HS-27A (cell line): ENCODE measurements at places on chromosomes 3 and 15.

- DNase-seq: no peak
These were observed 77.6 kb upstream of the RAP2B start for GRCh38 chr3:153084431-153084830.

DNA sequence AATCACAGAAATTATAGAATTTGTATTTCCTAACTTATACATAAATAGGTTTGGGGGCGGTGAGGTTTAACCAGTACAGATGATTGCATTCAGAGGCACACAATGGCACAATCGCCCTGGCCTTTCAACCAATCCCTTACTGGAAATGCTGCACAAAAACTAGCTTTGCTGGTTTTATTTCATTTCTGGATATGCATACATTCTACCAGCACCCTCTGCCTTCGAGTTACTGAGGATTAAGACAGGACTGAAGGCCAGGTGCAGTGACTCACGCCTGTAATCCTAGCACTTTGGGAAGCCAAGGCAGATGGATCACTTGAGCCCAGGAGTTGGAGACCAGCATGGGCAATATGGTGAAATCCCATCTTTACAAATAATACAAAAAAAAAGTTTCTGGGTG is 336.1 kb downstream of the ARRDC4 start:
- DNase-seq: no peak

DNA sequence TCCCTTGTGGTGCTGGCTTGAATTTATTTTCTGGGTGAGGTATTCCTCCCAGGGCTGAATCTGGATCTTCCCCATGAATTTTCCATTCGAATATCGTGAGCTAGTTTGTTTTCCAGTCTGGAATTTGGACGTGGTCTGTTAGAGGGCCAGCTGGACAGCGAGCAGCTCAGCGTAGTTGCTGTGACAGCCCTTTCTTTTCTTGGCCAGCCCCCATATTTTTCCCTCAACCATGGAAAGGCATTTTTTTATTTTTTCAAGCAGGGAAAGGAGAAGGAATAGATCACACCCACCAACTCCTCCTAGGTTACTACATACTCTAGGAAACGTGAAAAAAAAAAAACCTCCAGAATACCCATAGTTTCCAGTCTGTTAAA is 152.0 kb downstream of the KLHL25 start:
- no peak for DNase-seq

DNA sequence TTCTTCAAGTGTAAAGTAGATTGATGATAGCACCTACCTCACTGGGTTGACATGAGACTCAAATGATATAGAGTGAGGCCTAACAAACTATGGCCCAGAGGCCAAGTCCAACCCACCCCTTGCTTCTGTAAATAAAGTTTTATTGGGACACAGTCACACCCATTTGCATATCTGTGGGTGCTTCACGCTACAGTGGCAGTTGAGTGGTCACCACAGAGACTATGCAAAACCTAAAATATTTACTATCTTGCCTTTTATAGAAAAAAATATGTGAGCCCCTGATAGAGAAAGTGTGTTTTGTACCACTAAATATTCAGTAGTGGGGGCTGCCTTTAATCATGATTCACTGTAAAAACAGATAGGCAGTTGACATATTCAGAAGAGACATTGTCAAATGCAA is 38.0 kb downstream of the ACAN start:
- DNase-seq: no peak

DNA sequence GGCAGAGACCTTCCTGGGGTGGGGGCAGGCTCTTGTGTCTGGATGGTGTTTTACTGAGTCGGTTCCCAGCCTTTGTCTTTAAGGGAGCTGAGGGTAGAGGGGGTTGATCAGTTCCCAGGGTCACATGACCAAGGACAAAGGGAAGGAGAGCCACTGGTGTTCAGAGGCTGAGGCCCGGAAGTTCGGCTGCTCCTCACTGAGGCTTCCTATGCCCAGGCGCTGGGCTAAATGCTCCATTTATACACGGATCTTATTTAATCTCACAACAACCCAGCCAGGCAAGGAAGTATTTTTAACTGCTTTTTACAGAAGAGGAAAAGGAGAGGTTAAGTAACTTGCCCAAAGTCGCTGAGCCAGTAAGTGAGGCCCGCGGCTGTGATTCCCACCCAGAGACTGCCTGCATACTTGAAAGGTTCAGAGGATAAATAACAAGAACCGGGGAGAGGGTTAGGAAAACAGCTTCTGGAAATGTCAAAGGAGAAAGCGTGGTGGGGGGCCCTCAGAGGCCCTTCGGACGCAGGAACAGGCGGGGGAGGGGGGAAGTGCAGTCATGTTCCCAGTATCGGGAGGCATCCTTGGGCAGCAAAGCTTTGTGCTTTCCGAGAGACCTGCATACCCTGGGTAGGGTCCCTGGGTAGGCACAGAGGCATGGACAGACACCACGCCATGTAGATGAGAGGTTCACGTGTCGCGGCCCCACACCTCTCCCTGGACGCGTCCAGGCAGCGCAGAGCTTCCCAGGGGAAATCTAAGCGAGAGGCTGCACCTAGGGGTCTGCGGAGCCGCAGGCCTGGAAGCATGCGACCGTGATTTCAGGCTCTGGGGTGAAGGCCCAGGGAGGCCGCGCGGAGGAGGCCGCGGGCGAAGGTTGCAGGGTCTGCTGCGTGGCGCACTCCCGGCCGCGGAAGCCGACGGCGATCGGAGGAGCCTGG is 21.3 kb downstream of the EPHB3 start:
- no peak for DNase-seq

GRCh38 chr15:91308199-91308598 is 208.1 kb downstream of the SV2B start:
- no peak for DNase-seq

- no peak for DNase-seq
These were observed 91.6 kb downstream of the FSIP1 start for GRCh38 chr15:39690881-39691634.

DNA sequence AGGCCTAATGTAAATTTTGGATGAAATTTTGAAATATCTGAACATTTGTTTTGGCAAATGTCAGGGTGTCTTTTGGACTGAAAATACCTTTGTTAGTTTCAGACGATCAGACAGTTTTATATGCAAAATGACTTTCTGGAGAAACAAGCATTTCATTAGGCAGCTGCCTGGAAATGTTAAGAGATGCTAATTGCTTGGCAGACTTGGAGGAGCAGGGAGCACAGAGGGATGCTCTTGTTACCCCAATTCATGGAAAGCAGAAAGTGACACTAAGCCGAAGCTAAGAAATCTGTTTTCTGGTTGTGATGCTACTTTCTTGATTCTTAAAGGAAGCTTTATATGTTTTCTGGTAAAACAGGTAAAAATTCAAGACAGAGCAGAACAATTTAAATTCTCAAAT is 204.3 kb upstream of the GBE1 start:
- DNase-seq: no peak

DNA sequence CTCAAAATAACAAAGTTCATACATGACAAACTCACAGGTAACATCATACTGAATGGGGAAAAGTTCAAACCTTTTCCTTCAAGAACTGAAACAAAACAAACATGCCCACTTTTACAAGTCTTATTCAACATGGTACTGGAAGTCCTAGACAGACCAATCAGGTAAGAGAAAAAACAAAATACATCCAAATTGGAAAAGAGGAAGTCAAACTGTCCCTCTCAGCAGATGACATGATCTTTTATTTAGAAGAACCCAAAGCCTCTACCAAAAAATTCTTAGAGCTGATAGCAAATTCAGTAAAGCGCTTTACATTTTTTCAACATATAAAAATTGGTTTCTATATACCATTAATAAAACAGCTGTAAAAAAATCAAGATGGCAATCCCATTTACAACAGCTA is 219.4 kb downstream of the STAG1 start:
- no peak for DNase-seq

GRCh38 chr3:65807225-65807624 is 231.5 kb downstream of the MAGI1 start:
- DNase-seq: no peak

DNA sequence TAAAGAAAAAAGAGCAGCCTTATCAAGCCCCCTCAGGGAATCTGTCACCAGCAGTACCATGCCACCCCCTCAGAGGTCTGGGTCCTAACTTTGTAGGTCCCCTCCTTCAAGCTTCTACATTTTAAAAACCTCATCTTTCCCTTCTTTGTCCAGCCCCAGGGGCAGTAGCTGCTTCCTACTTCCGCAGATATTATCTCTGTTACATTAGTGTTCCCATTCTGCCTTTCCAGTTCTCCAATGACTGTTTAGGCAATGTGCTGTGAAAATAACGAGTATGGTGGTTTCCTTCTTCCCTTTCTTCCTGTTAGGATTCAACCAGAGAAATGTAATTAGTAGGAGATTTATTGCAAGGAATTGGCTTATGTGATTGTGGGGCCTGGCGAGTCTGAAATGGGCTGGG is 126.1 kb upstream of the TNIK start:
- no peak for DNase-seq

GRCh38 chr3:135447483-135447882 is 518.0 kb upstream of the PPP2R3A start:
- DNase-seq: no peak

GRCh38 chr15:91116113-91117067 is 16.3 kb downstream of the SV2B start:
- DNase-seq: no peak

DNA sequence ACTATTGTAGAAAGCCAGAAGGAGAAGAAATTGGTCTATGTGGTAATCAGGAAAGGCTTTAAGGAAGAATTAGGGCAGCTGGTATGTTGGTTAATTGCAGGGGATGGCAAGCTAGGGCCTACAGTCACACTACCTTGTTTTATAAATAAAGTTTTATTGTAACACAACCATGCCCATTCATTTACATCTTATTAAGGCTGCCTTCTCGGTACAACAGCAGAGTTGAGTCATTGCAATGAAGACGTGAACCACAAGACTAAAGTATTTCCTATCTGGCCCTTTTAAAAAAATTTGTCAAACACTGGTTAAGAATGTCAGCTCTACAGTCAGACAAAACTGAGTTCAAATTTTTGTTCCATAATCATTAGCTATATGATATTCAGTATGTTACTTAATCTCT is 8.3 kb downstream of the SERPINI1 start:
- DNase-seq: no peak

- no peak for DNase-seq
These were observed 78.3 kb downstream of the RSL24D1 start for GRCh38 chr15:55118344-55118870.

DNA sequence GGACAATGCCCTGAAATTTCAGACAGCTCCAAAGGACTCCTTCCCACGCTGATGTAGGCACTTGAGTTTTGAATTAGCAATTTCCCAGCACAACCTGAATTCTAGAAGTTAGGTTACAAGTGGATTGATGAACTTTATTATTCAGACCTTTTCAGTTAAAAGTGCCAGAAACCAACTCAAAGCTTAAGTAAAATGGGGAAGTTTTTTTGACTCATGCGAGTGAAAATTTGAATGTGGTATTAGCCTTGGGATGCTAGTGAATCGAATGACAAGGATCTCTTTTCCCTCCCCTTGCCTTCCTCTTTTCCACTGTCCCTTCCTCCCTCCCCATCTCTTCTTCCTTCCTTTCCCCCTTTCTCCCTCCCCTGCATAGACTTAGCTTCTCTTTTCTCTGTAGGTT is 295.1 kb upstream of the PROK2 start:
- DNase-seq: no peak

GRCh38 chr3:11187681-11188080 is 33.4 kb downstream of the HRH1 start:
- no peak for DNase-seq

- no peak for DNase-seq
These were observed 11.0 kb downstream of the TBL1XR1 start for GRCh38 chr3:177186306-177186705.

- no peak for DNase-seq
These were observed 360.0 kb upstream of the PROK2 start for GRCh38 chr3:72144773-72145505.

DNA sequence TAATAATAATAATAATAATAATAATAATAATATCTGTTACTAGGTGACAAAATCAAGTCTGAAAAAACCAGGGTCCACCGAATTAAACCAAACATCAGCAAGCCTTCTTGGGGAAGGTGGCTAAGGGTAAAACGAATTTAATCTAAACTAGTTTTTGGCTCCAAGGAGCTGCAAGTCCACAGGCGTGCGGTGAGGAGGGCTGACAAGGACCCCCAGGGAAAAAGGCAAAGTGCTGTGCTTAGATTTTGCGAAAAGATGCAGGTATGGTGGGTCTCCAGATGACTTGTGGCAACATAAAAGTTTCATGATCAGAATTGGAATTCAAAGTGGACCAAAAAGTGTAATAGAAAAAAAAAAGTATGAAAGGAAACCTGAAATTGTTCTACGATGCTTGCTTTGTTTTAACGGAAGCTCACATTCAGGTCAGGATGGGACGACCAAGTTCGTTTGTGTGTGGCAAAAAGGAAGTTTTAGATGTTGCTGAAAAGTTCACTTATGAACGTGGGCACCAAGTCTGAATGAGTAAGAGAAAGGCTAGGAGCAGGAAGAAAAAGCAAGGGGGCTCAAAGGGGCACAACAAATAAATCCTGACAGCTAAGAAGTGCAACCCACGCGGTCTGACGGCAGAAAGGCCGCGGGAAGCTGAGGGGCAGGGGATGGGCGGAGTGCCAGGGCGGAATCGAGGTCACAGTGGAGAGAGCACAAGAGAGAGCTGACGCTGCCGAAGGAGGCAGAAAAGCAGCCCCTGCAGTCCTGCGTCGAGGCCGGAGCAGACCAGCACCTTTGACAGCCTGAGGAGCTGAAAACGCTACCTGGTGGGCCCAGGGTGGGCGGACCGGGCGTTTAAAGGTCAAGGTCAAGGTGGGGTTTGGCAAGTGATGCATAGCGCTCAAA is 1.1 kb downstream of the WDR82 start:
- no peak for DNase-seq

DNA sequence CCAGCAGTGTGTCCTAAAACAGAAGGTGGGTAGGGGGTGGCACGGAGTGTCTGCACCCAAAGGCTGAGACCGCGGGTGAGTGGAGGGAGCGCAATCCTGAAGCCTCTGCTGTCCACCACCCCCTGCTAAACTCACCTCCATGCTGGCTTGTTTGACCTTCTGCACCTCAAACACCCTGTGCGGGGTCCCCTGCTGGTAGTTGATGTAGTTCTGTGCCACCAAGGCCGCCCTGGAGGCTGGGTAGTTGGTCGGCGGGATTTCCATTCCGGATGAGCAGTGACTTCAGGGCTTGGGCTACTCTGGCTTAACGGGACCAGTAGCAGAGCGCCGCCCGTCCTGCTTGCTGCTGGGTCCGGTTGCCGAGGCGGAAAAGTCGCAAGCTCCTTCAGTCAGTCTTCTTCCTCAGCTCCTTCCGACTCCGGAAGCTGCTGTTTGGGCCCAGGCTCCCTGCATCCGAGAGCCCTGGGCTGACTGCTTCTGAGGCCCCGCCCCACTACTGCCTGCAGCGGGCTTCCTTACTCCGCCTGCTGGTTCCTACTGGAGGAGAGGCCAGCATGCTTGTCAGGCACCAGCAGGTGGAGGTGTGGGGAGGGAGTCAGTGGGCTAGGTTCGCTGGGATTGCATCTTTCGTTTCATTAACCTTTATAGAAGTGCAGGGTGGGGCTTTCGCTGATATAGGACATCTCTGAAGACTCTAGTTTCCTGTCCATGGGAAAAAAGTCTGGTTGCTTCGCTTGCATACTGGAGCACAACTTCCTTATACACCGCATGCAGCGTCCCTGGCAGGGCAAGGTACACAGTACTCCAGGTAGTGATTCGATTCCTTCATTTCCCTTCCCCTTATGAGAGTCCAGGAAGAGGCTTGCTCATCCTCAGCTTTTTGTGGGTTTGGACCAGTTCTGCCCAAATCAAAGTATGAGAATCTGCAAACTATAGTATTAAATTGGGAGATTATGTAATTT is at the start of gene LXN:
TSS of gene LXN (minus strand) at position 434 of the 962 bp plus-strand sequence. CDS start at position 264, 170 bp downstream.
- no peak for DNase-seq
